NCI-H1436 treated with DMSO at 0.1 percent for 48 hours (cell line): ENCODE measurements at places on chromosomes 7 and 10.

- DNase-seq, result no peak
Observed at GRCh38 chr7:44183386-44183785, 5.9 kb downstream of the GCK start.

- no peak for DNase-seq
Observed at GRCh38 chr7:104883248-104883717, 130.7 kb upstream of the KMT2E start.

- DNase-seq, result no peak
Observed at GRCh38 chr10:51162002-51162401, 87.7 kb downstream of the PRKG1 start.

DNA sequence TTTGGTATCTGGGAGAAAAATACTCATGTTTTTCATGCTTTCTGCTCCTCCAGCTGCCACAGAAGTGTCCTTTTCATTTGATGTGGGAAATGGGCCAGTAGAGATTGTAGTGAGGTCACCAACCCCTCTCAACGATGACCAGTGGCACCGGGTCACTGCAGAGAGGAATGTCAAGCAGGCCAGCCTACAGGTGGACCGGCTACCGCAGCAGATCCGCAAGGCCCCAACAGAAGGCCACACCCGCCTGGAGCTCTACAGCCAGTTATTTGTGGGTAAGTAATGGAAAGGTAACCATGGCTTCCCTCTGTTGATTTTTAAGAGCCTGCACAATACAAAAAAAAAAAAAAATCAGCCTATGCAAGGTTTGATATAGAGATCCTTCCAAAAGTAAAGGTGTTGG, 443.1 kb upstream of the C7orf33 start:
- DNase-seq, result no peak

DNA sequence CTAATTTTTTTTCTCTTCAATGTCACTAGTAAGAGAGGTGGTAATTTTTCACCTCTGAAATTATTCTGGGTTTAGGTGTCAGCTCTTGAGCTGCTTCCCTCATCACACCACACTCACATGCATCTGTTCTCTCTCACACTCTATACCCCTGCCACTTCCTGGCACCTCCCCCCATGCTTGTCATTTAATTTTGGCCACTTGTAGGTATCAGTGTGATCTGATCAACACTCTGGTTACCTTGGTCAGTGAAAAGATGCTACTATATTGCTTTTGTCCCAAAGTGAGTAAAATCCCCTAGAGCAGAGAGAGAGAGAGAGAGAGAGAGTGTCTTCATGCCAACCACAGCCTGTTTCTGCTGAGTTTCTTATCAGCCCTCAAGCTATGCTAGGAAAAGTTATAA, 42.5 kb downstream of the STK17A start:
- DNase-seq, result no peak

- DNase-seq, result no peak
Observed at GRCh38 chr7:116041615-116042014, 11.1 kb upstream of the TFEC start.

GRCh38 chr7:514651-515598, 4.7 kb downstream of the PDGFA start:
- DNase-seq, result no peak
